DMS53 (cell line): ENCODE measurements at places on chromosomes 7 and 10.
A peak's percentile ranks its signal among the peaks of the same experiment; 100 is the strongest.

GRCh38 chr10:103548006-103548405, 54.5 kb downstream of the NEURL1 start:
- DNase-seq = peak; percentile 35

GRCh38 chr10:96910488-96911395, 78.6 kb downstream of the LCOR start:
- peak; percentile 69 for DNase-seq

DNA sequence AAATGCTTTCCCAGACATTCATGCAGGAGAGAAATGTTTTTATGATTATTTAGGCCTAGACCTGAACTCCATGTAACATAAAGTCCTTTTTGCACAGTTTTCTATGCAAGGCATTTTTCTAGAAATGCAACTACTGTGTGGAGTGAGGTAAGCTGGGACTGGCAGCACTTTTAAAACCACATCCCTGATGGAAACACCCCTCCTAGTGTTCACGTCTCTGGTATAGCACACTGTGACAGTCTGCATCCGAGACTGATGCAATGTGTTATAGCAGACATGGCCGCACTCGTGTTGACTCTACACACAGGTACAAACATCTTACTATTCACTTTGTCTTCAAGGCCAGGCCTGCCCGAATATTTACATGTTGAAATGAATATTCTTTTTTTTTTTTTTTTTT, 19.3 kb upstream of the ERCC6 start:
- no peak for DNase-seq

DNA sequence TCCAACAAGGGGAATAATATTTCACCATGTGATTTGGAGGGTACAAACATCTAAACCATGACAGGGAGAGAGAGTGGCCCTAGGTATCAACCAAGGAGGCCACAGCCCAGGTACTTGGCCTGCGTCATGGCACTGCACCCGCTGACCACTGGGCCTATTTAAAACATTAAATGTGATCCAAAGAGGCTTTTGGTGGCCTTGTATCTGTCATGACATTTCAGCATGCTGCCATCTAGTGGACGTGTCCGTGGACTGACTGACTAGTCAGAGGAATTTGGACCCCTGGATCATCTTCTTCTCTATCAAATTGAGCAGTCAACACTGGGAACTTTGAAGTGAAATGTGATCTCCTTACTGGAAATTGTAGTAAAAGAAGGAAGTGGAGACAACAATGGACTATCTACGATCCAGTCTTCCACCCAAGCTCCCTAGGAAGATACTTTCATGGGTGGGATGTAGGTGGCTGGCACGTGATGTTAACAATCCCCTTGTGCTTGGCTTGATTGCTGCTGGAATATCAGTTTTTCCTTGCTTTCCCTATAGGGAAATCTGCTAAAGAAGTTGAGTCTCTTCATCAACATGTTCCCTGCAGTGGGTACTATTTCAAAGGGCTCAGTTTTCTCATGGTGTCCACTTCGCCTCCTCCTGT, 24.6 kb upstream of the ITGA8 start:
- DNase-seq = peak; percentile 80

DNA sequence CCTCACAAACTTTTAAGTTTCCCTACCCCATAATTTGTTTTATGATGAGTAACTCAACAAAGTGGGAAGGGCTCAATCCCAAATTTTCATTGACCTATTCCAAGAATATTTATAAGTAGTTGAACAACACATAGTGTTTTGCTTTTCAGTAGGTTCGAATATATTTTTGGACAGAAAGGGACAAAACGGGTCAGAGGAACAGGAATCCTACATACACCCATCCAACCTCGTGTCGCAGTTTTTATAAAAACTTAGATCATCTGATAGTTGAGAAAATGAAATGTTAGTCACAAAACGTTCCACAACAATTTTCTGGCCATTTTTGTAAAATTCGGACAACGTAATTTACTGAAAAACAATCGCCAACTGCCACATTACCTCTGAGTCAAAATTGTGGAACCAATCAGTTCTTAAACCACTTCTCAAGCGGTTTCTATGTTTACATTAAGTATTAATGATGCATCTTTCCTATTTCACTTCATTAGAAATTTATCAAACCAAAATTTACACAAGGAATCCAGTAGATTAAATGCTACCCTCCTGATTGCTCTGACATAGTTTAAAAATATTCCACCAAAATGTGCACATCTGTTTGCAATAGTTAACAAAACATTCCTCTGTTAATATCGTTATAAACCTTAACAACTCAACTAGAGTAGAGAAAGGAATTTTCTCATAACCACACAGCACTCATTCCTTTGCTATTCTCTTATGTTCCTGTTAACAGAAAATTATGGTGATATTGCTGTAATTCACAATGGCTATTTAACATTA, 6.3 kb downstream of the WNT16 start:
- no peak for DNase-seq

DNA sequence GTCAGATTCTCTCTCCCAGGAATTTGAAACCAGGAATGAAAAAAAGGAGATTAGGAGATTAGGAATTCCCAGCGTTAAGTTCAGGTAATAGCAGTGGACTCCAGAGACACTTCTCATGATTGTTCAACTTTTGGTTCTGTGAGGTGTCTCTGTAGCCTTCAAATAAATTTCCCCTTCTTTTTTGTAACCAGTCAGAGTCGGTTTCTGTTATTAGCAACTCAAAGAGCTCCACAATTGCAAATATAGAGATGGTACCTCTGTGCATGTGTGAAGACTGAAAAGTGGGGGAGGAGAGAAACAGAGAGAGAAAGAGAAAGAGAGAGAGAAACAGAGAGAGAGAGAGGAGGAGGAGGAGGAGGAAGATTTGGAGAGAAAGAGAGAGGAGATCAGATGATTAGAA, 112.8 kb upstream of the STEAP1B start:
- DNase-seq = no peak

DNA sequence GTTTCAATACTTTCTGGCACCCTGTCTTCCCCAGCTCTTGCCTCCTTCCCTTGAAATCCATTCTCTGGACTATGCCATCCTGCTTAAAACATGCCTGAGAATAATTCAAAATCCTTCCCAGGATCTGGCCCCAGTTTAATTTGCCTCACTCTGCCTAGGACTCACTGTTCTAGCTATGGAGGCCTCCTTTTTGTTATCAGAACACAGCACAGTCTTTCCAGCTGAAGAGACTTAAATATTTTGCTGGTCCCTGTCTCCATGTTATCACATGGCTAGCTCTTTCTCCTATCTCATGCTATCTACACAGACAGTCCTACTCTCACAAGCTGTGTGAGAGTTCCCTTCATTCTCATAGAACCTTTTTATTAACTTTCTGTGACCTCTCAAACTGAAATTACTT, 194.8 kb downstream of the RNLS start:
- DNase-seq = no peak

DNA sequence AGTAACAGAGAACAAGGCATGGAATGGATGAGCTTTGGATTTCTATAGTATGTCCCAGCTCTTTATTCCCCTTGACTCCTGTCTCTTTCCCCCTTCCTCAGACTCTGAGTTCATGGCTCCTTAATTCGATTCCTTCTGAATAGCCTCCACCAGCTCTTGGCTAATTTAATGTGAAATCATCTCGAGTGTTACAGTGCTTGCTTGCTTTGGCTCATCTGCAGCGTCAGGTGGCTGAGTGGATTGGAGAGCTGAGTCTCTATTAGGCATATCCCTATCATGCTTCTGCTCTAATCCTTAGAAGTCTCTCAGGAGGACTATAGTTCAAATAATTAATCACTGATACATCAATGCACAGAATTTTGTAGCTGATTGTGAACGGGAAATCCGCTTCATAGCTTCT, 134.6 kb downstream of the LRRC4 start:
- DNase-seq = no peak

GRCh38 chr7:65983965-65984658, 2.1 kb upstream of the GUSB start:
- peak; percentile 32 for DNase-seq

DNA sequence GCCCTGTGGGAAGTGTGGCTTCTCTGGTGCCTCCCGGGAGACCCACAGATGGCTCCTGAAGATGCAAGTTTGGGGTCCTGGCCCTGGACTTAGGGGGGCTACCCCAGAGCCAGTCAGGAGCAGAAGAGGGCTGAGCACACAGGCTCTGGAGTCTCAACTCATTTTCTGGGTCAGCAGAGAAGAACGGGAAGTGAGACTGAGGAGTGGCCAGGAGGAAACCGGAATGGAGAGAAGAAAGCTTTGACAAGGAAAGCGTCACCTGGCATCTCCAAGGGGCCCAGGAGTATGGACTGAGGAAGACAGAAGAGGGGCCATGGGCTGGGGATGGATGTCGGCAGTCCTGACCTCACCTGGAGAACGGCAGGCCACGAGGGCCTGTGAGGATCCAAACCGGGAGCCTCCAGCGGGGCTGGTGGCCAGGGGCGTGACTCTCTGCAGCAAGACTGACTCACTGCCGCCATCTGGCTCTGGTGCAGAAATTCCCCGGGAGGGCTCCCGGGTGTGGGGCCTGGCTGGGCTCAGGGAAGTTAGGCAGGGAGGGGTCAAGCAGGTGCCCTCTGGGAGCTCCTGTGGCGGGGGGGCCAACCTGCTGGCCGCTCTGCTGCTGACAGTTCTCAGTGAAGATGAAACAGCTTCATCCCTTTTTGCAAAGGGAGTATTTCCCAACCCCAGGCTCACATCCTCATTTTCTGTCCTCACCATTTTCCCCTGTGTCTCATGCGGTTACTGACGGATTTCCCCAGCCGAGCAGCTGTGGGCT, 23.6 kb downstream of the DAGLB start:
- DNase-seq = no peak

DNA sequence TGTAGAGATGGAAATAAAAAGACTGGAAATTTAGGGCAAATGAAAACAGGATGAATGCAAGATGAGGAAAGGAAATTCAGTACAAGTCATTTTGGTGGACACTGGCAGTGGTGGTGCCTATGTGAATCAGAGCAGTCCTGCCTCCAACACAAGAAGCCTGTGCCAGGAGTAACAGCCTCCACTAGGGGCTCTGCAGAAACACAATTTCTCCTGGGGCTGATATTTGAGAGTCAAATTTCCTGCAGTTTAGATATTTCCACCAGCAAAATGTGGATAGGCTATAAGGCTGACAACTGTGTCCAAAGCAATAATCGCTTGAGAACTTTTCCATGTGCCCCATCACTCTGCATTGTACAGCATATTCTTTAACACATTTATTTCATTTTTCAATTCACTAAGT, 4.7 kb upstream of the PLXDC2 start:
- peak; percentile 56 for DNase-seq

GRCh38 chr10:117609095-117609795, 66.7 kb downstream of the EMX2 start:
- DNase-seq = peak; percentile 9

DNA sequence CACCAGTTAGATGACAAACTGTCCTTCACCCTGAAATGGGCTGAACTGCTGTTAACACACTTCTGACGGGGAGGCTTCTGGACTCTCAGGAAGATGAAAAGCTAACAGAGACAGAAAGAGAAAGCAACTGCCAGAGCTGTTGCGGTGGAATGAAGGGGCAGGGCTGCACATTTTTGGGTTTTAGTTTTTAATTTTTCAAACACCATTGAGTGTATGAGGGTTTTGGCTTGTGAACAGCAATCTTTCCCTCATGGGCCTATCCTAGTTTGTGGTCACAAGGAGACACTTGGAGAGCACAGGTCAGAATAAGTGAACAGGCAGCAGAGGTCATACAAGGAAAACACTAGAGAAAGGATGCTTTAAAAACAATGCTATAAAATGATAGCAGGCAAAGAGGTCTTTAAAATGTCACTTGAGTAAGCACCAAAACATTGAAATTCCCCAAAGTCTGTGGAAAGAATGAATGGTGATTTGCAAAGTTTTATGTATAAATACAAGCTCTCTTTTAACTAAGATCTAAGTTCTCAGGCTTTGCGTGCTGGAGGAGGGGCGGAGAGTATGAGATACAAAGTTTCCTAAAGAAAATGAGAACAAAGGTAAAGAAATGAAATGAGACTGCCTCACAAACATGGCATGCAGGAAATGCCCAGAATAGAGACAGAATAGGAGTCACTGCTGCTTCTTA, 101.4 kb upstream of the GLI3 start:
- DNase-seq = no peak

DNA sequence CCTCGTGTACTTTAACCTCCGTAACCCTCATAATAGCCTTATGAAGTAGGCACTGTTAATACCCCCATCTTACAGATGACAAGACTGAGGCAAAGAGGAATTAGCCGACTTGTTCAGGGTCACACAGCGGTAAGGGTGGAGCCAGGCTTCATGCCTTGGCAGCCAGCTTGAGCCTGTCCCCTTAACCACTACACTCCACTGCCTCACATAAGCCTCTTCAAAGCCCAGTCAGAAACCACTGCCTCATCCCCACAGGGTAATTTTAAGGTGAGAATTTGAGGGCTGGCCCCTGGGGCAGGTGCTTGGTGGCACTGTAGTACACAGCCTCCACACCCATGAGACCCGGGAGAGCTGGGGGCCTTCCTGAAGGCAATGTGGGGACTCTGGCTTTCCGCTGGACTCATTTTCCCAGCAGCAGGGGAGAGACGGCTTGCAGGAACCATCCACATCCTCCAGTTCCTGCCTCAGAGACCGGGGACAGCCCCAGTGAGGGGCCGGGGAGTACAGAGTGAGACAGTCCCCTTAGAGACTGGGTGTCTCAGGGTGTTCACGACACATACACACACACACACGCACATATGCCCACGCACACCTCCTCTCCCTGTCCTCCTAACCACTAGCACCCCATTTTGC, 7.6 kb upstream of the C10orf105 start:
- DNase-seq = no peak

DNA sequence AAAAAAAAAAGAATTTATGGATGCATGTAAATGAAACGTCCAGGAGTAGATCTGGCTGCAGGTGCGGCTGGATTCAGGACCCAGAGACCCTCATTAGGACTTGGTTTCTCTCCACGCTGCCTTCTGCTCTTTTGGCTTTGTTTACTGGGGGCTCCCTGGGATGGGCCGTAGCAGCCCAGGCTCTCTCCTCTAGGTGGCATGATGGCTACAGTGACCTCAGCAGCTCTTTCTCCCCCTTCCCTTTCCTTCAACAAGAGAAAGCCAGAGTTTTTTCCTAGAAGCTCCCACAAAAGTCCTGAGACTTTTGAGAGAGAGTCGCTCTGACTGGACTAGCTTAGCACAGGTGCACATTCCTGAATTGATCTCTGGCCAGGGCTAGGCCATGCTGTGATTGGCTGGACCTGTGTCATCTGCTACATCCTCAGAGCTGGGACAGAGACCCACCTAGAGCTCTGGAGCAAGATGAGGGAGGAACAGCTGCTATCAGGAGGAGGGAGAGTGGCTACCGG, 67.8 kb upstream of the PDCD4 start:
- DNase-seq = no peak

DNA sequence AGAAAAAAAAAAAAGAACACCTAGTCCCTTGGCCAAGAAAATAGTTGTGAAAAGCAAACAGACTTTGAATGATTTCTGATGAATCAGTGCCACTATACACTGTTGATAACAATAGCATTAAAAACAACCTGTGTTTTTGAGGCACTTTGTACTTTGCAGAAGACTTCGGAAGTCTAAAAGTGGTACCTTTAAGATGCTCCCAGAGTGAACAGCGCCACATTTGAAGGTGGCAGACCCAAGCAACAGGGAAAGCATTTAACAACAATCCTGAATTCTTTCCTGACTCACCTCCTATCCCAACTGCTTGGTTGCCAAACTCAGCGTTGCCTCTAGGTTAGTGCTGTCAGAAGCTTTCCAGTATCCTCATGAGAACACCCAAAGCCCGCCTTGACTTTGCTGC, 102.5 kb upstream of the CCDC6 start:
- no peak for DNase-seq
